ENCODE measurements at places on chromosomes 1 and 21. TPM values are rescaled to one million over a fixed set of nuclear protein-coding genes. Genes with fewer than 3 reads are reported as not detected.

DNA sequence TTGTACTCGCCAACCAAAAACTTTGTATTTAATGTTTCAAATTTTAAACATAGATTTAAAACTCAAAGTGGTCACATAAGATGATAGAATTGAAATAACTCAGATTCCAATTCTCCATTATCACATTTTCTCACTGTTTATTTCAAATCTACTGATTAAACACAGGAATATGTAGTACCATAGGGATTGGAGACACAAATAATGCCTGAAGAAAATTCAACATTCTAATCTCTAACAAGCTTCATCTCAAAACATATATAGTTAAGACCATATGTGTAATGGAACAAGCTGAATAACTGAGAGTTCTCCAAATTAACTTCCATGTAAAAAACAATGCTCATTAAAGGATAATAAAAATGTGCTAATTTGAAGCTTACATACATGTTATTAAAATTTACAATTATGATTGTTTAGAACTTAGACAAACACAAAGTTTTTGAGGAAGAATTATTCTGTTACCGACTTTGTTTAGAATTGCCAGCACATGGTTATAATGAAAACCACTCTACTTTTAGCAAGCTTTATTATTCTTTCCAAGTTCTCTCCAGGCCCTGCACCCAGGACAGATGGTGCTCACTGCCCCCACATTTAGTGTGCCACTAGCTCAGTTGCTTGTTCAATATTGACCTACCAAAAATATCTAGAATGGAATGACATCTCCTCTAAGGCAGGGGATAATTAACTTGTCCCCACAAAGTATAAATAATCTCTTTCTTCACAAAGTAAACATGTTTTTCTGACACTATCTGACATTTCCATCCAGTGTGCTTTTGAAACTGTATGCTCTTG is 467.2 kb downstream of the TTLL7 start:
- no peak overlapping the region for H3K27ac ChIP-seq
- H3K27me3 ChIP-seq, result no peaks in the 10 kb centered on the region
- no peaks in the 10 kb centered on the region for H3K4me1 ChIP-seq
- H3K4me3 ChIP-seq, result no peak overlapping the region
- no peak for DNase-seq

DNA sequence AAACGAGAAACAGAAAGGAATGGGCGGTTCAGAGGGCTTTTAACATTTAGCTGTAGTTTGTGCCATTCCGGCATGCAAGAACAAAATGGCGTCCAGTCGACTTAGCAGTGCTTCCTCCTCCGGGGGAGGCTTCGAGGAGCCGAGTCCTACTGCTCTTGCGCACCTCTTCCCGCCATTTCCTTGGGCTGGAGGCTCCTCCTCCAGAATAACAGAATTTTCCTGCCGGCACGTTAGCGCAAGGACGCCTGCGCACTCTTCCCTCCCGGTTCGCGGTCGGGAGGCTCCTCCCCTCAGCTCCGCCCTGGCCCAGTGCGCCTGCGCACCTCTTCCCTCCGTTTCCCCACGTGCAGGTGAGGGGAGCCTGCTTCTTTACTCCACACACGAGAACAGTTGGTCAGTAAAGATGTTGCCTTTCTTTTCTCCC is 1.0 kb downstream of the DMRTB1 start:
- peaks cover 26% of the 10 kb centered on the region for H3K27me3 ChIP-seq
- H3K27ac ChIP-seq, result no peak overlapping the region
- no peak overlapping the region for H3K4me3 ChIP-seq
- no peaks in the 10 kb centered on the region for H3K36me3 ChIP-seq

GRCh38 chr1:12296623-12297022 is 66.8 kb downstream of the VPS13D start:
- no peak overlapping the region for H3K27ac ChIP-seq
- H3K36me3 ChIP-seq, result peaks cover 7% of the 10 kb centered on the region
- no peak for DNase-seq
- H3K27me3 ChIP-seq, result no peaks in the 10 kb centered on the region
- H3K4me3 ChIP-seq, result no peak overlapping the region

GRCh38 chr1:56814205-56814604 is 5.0 kb downstream of the FYB2 start:
- DNase-seq, result no peak
- H3K27ac ChIP-seq, result no peak overlapping the region
- no peaks in the 10 kb centered on the region for H3K27me3 ChIP-seq
- H3K4me1 ChIP-seq, result peaks cover 14% of the 10 kb centered on the region
- H3K36me3 ChIP-seq, result no peaks in the 10 kb centered on the region

SH2D5 gene
- 13.8 TPM for total RNA-seq

GRCh38 chr21:35838350-35838749 is 222.0 kb downstream of the SETD4 start:
- no peak overlapping the region for H3K4me3 ChIP-seq
- H3K4me1 ChIP-seq, result peaks cover 3% of the 10 kb centered on the region
- no peak overlapping the region for H3K27ac ChIP-seq
- no peak for DNase-seq
- H3K27me3 ChIP-seq, result no peaks in the 10 kb centered on the region
- no peaks in the 10 kb centered on the region for H3K36me3 ChIP-seq

INKA2 gene
- total RNA-seq, result 22.5 TPM

DNA sequence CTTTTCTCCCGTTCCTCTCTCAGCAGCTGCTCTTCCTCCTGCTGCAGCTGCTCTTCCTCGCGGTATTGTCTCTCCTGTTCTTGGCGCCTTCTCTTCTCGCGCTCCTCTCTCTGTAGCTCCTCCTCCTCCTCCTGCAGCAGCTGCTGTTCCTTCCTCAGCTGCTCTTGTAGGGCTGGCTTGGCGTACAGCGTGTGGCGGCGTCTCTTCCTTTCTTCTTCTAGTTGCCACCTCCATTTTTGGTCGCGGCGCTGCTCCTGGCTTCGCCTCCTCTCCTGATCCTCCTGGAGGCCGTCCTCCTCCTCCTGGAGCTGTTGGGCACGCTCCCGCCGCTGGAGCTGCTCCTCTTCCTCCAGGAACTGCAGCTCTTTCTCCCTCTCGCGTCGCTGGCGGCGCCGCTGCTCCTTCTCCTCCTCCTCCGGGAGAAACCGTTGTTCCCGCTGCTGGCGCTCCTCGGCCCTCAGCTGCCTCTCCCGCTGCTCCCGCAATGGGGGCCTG is 4.8 kb downstream of the TCHH start:
- no peak overlapping the region for H3K4me3 ChIP-seq
- peak; percentile 37 for DNase-seq
- peaks cover 7% of the 10 kb centered on the region for H3K36me3 ChIP-seq
- H3K27me3 ChIP-seq, result no peaks in the 10 kb centered on the region

CDA gene
- total RNA-seq, result 12.5 TPM

GRCh38 chr1:248752161-248753028 is 3.2 kb downstream of the LYPD8 start:
- no peak overlapping the region for H3K27ac ChIP-seq
- H3K4me3 ChIP-seq, result no peak overlapping the region
- DNase-seq, result no peak
- no peaks in the 10 kb centered on the region for H3K4me1 ChIP-seq
- H3K27me3 ChIP-seq, result peaks cover 4% of the 10 kb centered on the region

NUDT4B gene
- not detected for total RNA-seq

DNA sequence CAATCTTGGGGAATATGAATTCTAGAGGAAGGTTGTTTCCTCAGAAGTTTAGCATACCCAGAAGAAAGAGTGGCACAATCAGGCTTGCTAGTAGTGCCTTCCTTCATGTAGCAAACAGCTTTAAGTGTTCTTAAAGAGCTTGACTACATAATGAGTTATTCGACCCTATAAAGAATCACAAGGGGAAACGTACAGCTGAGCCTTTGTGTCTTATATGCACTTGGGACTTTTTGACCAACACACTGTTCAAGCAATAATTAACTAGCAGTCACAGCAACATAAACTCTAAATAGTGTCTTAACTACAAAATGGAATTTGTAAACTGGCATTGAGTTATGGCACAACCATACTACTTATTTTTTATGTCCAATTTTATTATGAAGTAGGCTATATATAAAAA is 86.1 kb downstream of the TTLL7 start:
- no peaks in the 10 kb centered on the region for H3K4me1 ChIP-seq
- peaks cover 2% of the 10 kb centered on the region for H3K36me3 ChIP-seq
- H3K27me3 ChIP-seq, result no peaks in the 10 kb centered on the region
- no peak for DNase-seq

- H3K4me1 ChIP-seq, result no peaks in the 10 kb centered on the region
- no peaks in the 10 kb centered on the region for H3K27me3 ChIP-seq
- DNase-seq, result no peak
These were observed 5.8 kb downstream of the ANXA9 start for GRCh38 chr1:150987924-150988323.

CYP2J2 gene
- 0.46 TPM for total RNA-seq

HCN3 gene
- 5.9 TPM for total RNA-seq

- H3K36me3 ChIP-seq, result no peaks in the 10 kb centered on the region
- H3K27ac ChIP-seq, result peak overlapping the region; percentile 70
- peaks cover 41% of the 10 kb centered on the region for H3K4me1 ChIP-seq
- DNase-seq, result no peak
These were observed 71.4 kb upstream of the RAB4A start for GRCh38 chr1:229199261-229200243.

DNA sequence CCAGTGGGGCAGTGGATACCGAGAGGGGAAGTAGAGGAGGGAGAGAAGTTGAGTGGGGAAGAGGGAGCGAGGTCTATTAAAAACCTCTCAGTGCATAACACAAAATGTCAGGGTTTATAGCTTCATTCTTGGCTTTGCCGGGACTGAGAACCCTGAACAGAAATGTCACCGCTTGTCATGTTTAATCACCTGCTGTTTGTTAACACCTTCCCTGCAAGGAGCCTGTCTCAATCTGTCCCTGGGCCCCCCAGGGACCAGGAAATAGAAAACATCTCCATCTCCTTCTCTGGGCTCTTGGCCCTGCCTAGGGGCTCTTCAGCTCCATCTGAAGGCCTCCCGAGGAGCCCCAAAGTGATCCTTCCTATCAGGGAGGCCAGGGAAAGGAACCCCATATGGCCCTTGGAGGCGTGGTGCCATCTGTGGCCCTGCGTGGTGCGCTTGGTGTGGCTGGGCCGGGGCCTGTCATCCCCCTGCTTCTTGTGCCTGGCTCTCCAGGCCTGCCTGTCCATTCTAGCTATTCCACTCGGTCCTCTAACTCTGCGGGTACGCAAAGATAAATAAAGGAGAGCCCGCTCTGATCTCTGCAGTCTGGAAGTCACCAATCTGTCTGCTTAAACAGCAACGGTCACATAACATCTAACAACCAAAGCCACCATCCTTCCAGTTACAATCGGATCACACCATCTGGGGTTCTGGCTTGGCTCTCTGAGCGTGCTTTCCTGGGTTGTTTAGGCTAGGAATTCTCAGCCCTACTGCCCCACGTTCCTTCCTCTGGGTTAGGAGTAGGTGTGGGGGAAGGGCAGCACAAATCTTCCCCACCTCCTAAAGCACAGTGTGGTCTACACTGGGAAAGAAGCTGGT is 113.8 kb downstream of the CASZ1 start:
- no peak for DNase-seq
- peak overlapping the region; percentile 46 for H3K27ac ChIP-seq
- H3K4me1 ChIP-seq, result peaks cover 68% of the 10 kb centered on the region
- H3K4me3 ChIP-seq, result no peak overlapping the region
- H3K36me3 ChIP-seq, result no peaks in the 10 kb centered on the region
- H3K27me3 ChIP-seq, result no peaks in the 10 kb centered on the region

GRCh38 chr1:64212031-64212430 is 8.6 kb downstream of the UBE2U start:
- H3K27ac ChIP-seq, result no peak overlapping the region
- H3K4me1 ChIP-seq, result no peaks in the 10 kb centered on the region
- no peak for DNase-seq
- H3K36me3 ChIP-seq, result no peaks in the 10 kb centered on the region
- no peak overlapping the region for H3K4me3 ChIP-seq

CHIT1 gene
- 0.15 TPM for total RNA-seq

GRCh38 chr21:21397464-21397863 is 399.3 kb downstream of the NCAM2 start:
- no peaks in the 10 kb centered on the region for H3K27me3 ChIP-seq
- no peak overlapping the region for H3K4me3 ChIP-seq
- H3K27ac ChIP-seq, result no peak overlapping the region
- H3K36me3 ChIP-seq, result peaks cover 43% of the 10 kb centered on the region
- no peak for DNase-seq

GRCh38 chr1:22645931-22646330 is 2.5 kb downstream of the C1QC start:
- H3K4me3 ChIP-seq, result no peak overlapping the region
- 0 out of 2 replicates have a peak, but pooled peaks cover 4% of the 10 kb centered on the region for H3K27me3 ChIP-seq
- no peak overlapping the region for H3K27ac ChIP-seq
- no peaks in the 10 kb centered on the region for H3K4me1 ChIP-seq

S100A7 gene
- not detected for total RNA-seq

- H3K4me1 ChIP-seq, result peaks cover 3% of the 10 kb centered on the region
- no peak overlapping the region for H3K27ac ChIP-seq
- H3K27me3 ChIP-seq, result no peaks in the 10 kb centered on the region
- no peak overlapping the region for H3K4me3 ChIP-seq
- no peak for DNase-seq
These were observed 27.9 kb downstream of the DIP2A start for GRCh38 chr21:46486481-46487126.

AGT gene
- total RNA-seq, result 1.0 TPM

GRCh38 chr1:171807556-171807955 is 26.1 kb downstream of the METTL13 start:
- no peaks in the 10 kb centered on the region for H3K27me3 ChIP-seq
- no peak overlapping the region for H3K4me3 ChIP-seq
- DNase-seq, result no peak
- H3K36me3 ChIP-seq, result no peaks in the 10 kb centered on the region
- peaks cover 6% of the 10 kb centered on the region for H3K4me1 ChIP-seq
- H3K27ac ChIP-seq, result no peak overlapping the region
